Spinal cord (tissue), 10 donors: ENCODE measurements at places on chromosomes 5 and 9. TPM values are rescaled to one million over a fixed set of nuclear protein-coding genes. Genes with fewer than 3 reads are reported as not detected.

DNA sequence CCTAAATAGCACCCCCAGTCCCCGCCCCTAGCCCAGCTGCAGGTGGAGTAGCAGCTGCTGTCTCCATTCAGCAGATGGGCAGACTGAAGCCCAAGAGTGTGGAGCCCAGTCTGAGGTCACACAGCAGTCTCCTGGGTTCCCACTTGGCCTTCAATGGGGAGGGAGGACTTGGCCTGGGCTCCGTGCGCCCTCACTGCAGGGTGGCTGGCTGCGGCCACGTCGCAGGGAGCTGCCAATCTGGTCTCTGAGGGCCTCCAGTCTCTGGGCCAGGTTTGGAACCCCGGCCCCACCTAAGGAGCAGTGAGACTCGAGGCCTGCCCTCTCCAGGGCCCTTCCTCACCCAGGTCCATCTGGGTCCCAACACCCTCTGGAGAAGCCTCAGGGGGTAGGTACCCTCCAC is 7.4 kb downstream of the KIF12 start:
- DNase-seq: no peak

Gene PLPPR1
- 35.9 TPM for total RNA-seq

Gene FBP1
- 1.0 TPM for total RNA-seq

DNA sequence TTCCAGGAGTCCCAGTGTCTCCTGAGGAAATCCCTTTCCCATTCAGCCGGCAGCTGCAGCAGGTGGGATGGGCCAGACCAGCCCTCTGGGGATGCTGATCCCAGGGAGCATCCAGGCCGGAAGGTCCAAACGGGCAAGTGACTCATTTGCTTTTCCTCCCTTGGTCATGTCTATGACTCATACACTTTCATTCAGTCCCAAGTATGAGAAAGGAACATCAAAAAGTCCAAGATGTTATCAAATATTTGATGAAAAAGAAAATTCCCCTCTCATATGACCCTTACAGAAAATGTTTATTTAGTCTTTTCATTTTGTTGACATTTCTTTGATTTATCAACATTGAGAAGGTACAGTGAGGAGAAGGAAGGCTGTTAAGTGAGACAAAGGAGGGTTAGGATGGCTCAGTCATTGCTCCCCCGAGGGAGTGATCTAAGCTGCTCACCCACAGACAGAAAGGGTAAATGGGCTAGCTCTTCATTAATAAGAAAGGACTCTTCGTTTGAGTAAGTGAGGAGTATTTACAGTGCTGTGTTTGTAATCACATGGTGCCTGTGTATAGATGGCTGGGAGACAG is 117.6 kb upstream of the ANKRD55 start:
- DNase-seq: no peak

DNA sequence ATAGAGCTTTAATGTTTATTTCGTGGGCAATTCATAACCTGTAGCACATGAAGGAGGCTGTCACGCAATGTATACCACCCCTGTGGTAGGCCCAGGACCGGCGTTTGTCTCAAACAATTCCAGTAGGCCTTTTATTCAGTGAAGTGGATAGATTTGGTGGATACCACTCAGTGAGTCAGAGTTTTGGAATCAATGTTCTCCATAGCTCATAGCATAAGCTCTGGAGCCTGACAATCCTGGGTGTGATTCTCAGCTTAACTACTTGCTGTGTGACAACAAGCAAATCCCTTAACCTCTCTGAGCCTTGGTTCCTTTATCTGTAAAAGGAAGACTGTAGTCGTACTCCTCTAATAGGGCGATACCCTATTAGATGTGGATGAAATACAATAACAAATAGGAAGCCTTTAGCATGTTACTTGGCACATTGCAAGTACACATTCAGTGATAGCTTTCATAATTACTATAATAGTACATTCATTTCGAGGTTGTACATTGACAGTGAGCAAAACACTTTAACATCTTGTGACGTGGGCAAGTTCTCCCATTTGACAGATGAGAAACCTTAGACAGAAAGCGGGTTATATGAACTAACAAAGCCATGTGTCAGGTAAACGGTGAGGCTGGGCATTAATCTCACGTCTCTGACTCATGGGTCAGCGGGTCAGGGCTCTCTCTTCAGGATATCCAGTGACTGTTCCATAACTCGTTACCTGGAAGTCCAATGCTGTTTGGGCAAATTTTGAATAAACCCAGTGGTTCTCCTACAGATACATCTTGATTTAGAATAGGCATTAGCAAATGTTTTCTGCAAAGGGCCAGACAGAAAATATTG is 130.8 kb downstream of the C9orf152 start:
- no peak for DNase-seq

DNA sequence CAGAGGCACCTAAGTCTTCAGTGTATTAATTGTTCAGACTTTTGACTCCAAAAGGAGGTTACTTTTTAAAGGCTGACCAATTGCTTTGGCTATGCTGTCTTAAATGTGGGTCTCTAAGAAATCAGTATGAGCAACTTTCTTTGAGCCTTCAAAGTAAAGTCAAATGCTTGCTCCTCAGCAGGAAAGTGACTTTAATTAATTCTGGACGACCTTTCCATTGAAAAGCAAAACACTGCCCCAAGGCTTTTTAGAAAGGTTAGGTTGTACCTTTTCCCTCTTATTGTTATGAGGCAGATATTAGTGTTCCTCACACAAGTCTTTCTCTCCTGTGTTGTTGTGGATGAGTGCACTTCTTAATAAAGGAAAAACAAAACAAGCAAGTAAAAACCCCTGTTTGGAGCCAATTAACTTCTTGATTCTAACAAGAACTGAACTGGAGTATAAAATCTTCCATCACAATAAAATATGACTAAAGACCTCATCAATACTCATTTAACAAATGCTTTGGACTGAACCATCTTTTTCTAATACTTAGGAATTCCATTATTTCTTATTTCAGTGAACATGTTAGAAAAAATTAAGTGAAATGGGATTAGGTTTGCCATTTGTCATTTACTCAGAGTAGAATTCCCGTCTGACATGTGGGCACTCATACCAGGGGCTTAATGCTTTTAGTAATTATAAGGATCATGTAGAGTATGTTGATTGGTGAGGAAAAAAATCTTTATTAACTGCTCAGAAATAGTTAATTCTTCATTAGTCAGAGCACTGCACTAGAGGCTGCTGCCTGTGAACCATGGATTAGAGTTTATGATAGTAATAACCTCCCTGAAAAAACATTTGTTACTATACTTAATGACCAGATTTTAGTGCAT is 159.1 kb upstream of the ZNF608 start:
- no peak for DNase-seq

Gene CKMT2
- total RNA-seq: 3.6 TPM

Gene FOXD1
- total RNA-seq: 24.1 TPM

- no peak for DNase-seq
Observed at GRCh38 chr9:68914751-68915150, 99.2 kb downstream of the PRKACG start.
